ENCODE measurements at places on chromosomes 13 and 19. TPM values are rescaled to one million over a fixed set of nuclear protein-coding genes. Genes with fewer than 3 reads are reported as not detected.

SIGLEC5 gene
- total RNA-seq = not detected

PRODH2 gene
- 0.66 TPM for total RNA-seq

FKRP gene
- 20.7 TPM for total RNA-seq

GYS1 gene
- 22.5 TPM for total RNA-seq

ZNF30 gene
- total RNA-seq = 5.9 TPM

MYO1F gene
- 0.28 TPM for total RNA-seq

GSX1 gene
- not detected for total RNA-seq

BRME1 gene
- 0.27 TPM for total RNA-seq

Measured in A549 treated with DMSO at 1 μM for 4 hours (cell line).